Tibial artery (tissue), 4 donors: ENCODE measurements at places on chromosomes 7 and 10.

- peaks cover 16% of the 10 kb centered on the region for H3K27me3 ChIP-seq
- H3K4me3 ChIP-seq: no peak overlapping the region
- H3K36me3 ChIP-seq: no peaks in the 10 kb centered on the region
- H3K4me1 ChIP-seq: no peaks in the 10 kb centered on the region
- no peak for DNase-seq
- no peak overlapping the region for H3K27ac ChIP-seq
These were observed 24.8 kb upstream of the SLIT1 start for GRCh38 chr10:97210543-97210960.

DNA sequence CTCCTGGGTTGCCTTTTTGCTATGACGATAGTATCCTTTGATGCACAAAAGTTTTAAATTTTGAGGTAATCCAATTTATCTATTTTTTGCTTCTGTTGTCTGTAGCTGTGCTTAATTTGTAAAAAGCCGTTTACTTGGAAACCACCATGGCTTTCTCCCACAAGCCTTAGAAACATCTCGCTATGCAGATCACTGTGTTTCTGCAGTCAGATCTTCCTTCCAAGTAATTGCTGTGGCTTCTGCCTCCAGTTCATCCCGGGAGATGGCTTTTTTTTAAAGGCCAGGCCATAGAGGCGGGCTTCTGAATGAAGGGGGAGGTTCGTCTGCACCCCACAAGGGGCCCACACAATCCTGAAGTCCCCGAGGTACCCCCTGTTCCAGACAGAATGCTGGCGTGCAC lies 48.3 kb upstream of the OCM2 start:
- peaks cover 8% of the 10 kb centered on the region for H3K4me1 ChIP-seq
- H3K27me3 ChIP-seq: peaks cover 13% of the 10 kb centered on the region
- no peak for DNase-seq

GRCh38 chr10:107814865-107815487 lies 650.5 kb upstream of the SORCS1 start:
- H3K36me3 ChIP-seq: no peaks in the 10 kb centered on the region
- no peaks in the 10 kb centered on the region for H3K27me3 ChIP-seq
- no peak overlapping the region for H3K27ac ChIP-seq
- H3K4me1 ChIP-seq: no peaks in the 10 kb centered on the region

DNA sequence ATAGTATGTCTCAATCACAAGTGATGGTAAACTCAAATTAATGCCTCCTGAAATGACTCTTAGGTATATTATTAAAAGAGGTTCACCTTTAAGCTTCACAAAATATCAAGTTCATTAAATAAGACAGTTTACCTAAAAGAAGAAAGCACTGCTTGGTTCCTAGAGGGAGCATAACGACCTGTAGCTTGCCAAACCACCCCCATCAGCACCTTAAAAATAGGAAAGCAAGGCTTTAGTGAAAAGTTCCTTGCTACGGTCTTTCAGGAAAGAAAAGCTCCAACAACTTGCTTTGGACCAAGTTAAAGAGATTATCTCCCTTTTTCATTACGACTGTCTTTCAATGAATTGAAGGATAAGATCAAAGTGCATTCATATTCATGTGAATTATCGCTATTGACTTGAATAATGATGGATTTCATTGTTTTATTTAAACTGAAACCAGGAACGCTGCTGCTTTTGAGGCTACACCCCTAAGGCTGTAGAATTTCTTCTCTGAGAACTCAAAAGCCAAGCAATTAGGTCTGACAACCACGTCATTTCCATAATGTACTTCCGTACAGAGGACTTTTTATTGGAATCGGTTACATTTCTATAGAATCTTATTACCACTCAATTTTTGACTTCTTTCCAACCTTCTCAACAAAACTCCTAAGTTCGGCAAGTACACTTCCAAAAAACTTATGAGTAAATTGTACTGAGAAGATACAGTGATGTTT lies 7.0 kb upstream of the SPAG6 start:
- no peaks in the 10 kb centered on the region for H3K36me3 ChIP-seq
- H3K27me3 ChIP-seq: peaks cover 79% of the 10 kb centered on the region
- peaks cover 44% of the 10 kb centered on the region for H3K4me1 ChIP-seq

DNA sequence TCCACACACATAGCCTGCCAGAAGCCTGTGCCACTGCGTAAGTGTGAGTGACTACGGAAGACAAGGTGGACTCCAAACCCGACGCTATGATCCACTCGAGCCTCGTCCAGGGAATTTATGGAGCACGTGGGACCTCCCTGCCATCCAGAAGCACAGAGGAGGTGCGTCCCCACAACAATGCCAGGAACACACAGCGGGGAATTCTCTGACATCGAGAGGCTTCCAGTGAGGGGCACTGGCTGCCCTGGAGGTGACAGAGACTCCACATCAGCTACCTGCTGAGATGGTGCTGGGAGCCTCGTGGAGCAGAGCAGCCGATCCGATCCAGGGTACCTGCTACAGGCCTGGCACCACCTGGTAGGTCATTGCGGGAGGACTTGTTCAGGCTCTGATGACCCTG lies 72.2 kb upstream of the INSIG1 start:
- peaks cover 38% of the 10 kb centered on the region for H3K27me3 ChIP-seq
- H3K36me3 ChIP-seq: no peaks in the 10 kb centered on the region
- DNase-seq: no peak
- no peaks in the 10 kb centered on the region for H3K4me1 ChIP-seq
- H3K27ac ChIP-seq: no peak overlapping the region

GRCh38 chr7:78780560-78780959 lies 672.9 kb downstream of the MAGI2 start:
- H3K4me1 ChIP-seq: no peaks in the 10 kb centered on the region
- no peaks in the 10 kb centered on the region for H3K36me3 ChIP-seq
- H3K27me3 ChIP-seq: no peaks in the 10 kb centered on the region
- H3K4me3 ChIP-seq: no peak overlapping the region
- H3K27ac ChIP-seq: no peak overlapping the region

DNA sequence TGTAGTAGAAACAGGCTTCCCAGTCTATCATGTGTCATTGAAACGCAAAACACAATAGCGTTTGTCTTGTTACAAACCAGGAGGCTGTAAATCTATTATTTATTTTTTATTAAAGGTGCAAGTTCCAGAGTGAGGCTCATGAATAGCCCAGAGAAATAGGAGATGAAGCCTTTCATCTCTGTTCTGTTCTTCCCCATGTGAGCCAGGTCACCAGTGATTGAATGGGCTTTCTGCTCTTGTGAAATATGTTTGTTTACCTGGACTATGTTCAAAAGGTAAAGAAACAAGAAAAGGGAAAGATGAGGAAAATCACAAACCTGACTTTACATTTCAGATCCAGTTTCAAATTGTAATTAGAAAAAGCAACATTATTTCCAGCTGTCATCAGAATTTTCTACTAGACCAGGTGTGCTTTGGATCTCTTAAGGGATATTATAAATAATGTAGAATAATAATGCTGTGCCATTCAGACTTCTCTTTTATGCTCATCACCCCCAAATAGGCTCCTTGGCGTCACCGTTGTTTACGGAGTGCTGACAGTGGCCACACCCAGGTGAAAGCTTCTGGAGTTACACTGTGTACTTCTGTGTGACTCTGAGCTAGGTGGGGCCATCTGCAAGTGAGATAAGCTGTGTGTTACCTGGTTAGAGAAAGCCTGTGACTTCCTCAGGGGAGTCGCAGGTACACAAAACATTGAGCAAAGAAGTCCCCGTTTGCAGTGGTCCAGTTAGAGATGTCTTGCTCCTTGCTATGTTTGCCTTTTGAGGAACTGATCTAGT lies 274.9 kb downstream of the SDK1 start:
- no peak overlapping the region for H3K4me3 ChIP-seq
- H3K27me3 ChIP-seq: no peaks in the 10 kb centered on the region
- H3K36me3 ChIP-seq: no peaks in the 10 kb centered on the region
- no peak for DNase-seq

GRCh38 chr7:100691676-100692577 lies 2.1 kb downstream of the GIGYF1 start:
- no peaks in the 10 kb centered on the region for H3K4me1 ChIP-seq
- no peaks in the 10 kb centered on the region for H3K27me3 ChIP-seq
- peak overlapping the region; percentile 82 for H3K4me3 ChIP-seq
- peak; percentile 75 for DNase-seq
- H3K36me3 ChIP-seq: peaks cover 13% of the 10 kb centered on the region

DNA sequence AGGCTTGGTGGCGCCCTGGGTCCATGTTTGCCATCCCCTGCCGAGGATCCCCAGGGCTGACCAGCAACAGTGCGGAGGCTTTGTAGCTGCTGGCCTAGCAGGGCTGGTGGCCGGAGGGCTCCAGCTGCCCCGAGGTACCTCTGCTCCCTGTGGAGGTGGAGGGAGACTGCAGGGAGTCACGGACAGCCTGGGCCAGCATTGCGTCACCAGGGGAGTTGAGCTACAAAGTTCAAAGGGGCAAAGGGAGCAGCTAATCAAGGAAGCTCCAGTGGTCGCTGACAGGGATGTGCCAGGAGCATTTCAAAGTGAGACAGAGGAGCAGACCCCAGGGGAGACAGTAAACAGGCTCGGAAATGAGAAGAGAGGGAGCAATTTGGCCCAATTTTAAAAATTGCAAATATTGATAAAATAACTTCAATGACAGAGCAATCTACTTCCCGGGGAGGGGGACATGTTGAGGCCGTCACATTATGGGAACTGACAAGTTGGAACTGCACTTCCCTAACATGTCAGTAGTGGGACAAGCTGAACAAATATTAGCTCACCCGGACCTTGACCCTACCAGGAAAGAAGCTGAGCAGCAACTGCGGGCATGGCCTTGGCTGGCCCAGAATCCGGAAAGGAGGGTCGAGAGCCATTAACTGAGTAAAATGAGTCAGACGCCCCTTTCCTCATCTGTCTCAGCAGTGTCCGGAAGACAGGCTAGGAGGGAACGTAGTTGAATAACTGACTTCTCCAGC lies 39.4 kb downstream of the BTBD16 start:
- peaks cover 20% of the 10 kb centered on the region for H3K4me1 ChIP-seq
- no peak overlapping the region for H3K4me3 ChIP-seq
- DNase-seq: no peak
- no peak overlapping the region for H3K27ac ChIP-seq
- H3K36me3 ChIP-seq: no peaks in the 10 kb centered on the region

GRCh38 chr10:124425227-124425962 lies 6.7 kb upstream of the OAT start:
- no peaks in the 10 kb centered on the region for H3K36me3 ChIP-seq
- DNase-seq: no peak
- H3K4me3 ChIP-seq: no peak overlapping the region
- H3K4me1 ChIP-seq: no peaks in the 10 kb centered on the region

GRCh38 chr7:29071203-29071874 lies 75.0 kb downstream of the CPVL start:
- no peaks in the 10 kb centered on the region for H3K36me3 ChIP-seq
- H3K4me3 ChIP-seq: no peak overlapping the region
- H3K27ac ChIP-seq: no peak overlapping the region
- H3K27me3 ChIP-seq: no peaks in the 10 kb centered on the region

- peak; percentile 67 for DNase-seq
- H3K27me3 ChIP-seq: no peaks in the 10 kb centered on the region
- no peak overlapping the region for H3K27ac ChIP-seq
- peak overlapping the region; percentile 43 for H3K4me3 ChIP-seq
These were observed 5.1 kb upstream of the ELFN1 start for GRCh38 chr7:1664711-1665548.

- no peaks in the 10 kb centered on the region for H3K36me3 ChIP-seq
- DNase-seq: no peak
- no peak overlapping the region for H3K4me3 ChIP-seq
- H3K27ac ChIP-seq: no peak overlapping the region
- H3K27me3 ChIP-seq: no peaks in the 10 kb centered on the region
- no peaks in the 10 kb centered on the region for H3K4me1 ChIP-seq
These were observed 196.7 kb downstream of the IPMK start for GRCh38 chr10:58070956-58071355.

DNA sequence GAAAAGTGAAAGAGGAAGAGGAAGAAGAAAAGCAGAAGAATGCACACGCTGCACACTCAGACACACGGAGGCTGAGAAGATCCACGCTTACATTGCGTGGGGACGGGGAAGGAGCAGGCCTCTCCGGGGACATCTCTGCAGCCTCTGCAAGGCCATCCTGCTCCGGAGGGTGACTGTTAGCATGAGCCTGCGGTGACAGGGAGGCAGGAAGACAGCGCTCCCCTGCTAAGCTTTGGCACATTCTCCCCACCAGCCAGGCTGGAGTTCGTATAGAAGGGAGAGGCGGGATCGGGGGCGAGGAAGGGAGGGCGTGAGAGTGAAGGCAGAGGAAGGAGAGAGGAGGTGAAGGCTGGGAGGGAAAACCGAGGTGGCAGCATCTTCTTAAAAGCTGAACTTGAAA lies 366.0 kb upstream of the SHH start:
- no peak overlapping the region for H3K4me3 ChIP-seq
- peaks cover 4% of the 10 kb centered on the region for H3K27me3 ChIP-seq
- DNase-seq: no peak
- no peaks in the 10 kb centered on the region for H3K36me3 ChIP-seq
- no peaks in the 10 kb centered on the region for H3K4me1 ChIP-seq

- H3K4me1 ChIP-seq: no peaks in the 10 kb centered on the region
- H3K27ac ChIP-seq: no peak overlapping the region
- no peak overlapping the region for H3K4me3 ChIP-seq
- no peaks in the 10 kb centered on the region for H3K36me3 ChIP-seq
These were observed 20.4 kb downstream of the IGF2BP3 start for GRCh38 chr7:23449941-23450340.

DNA sequence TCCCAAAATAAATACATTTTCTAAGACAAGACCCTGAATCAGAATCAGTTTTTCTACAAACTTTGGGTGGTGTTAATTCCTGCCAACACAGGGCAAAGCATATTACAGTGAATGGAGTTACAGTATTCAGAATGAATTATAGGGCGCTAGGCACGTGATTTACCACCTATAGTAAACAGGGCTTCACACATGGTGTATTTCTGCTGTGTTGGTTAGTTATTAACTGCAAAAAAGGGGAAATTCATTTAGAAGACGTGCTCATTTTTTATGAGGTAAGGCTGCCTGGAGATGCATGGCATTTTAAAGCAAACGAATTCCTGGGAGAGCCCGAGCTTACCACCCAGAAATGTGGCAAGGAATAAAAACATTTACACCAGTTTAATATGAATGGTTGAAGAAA lies 393.8 kb downstream of the LRMDA start:
- no peaks in the 10 kb centered on the region for H3K4me1 ChIP-seq
- no peaks in the 10 kb centered on the region for H3K36me3 ChIP-seq
- DNase-seq: no peak
- no peak overlapping the region for H3K4me3 ChIP-seq

DNA sequence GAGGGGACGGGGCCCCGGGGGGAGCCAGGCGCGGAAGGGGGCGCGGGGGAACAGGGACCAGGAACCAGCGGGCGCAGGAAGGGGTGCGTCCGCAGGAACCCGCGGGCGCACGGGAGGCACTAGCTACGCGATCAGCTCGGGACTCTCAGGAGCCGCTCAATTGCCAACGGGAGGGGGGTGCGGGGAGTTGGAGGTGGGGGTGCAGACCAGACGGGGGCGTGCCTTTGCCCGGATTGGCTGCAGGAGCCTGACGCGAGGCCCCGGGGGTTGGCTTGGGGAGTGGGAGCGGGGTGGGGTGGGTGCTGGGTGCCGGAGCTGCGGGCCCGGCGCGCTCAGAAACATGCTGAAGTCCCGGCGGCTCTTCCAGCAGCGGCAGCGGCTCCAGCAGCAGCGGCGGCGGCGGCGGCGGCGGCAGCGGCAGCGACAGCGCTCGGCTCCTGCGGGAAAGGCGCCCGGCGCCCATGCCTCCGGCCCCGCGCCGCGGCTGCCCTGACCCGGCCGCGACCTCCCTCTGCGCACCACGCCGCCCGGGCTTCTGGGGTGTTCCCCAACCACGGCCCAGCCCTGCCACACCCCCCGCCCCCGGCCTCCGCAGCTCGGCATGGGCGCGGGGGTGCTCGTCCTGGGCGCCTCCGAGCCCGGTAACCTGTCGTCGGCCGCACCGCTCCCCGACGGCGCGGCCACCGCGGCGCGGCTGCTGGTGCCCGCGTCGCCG lies at the start of gene ADRB1:
Gene ADRB1, plus strand, starts transcription at position 335 of the 715 bp plus-strand sequence. Its CDS starts 267 bp downstream, at position 602.
- no peaks in the 10 kb centered on the region for H3K36me3 ChIP-seq
- peak within 1 kb of the TSS; percentile 36 for H3K4me3 ChIP-seq
- no peaks in the 10 kb centered on the region for H3K4me1 ChIP-seq
- DNase-seq: peak; percentile 84
- H3K27ac ChIP-seq: no peak within 1 kb of the TSS
